HCT116 (cell line): ENCODE measurements at places on chromosomes 11 and 22.

DNA sequence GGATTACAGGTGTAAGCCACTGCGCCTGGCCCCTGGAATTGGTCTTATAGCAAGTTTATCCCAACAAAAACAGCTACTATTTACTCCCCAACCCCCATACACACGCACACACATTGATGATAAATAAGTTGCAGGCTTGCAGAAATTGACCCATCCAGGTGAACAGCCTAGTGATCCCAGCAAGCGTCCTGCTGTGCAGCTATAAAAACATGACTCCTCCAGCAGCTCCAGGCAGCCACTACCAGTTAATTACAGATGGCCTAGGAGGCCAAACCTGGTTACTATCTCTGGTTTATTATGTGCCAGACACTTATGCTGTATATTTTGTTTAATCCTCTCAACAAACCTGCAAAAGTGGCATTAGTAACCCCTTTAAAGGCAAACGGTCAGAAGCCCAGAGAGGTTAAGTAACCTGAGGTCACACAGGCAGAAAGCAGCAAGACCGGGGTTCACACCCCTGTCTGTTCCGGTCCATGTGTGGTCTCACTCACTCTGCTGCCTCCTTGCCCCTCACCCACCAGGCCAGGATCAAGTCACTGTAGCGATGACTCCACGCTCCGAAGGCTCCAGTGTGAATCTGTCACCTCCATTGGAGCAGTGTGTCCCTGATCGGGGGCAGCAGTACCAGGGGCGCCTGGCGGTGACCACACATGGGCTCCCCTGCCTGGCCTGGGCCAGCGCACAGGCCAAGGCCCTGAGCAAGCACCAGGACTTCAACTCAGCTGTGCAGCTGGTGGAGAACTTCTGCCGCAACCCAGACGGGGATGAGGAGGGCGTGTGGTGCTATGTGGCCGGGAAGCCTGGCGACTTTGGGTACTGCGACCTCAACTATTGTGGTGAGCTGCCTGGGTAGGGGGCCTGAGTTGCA lies 6.6 kb downstream of the F2 start:
- no peak for DNase-seq

DNA sequence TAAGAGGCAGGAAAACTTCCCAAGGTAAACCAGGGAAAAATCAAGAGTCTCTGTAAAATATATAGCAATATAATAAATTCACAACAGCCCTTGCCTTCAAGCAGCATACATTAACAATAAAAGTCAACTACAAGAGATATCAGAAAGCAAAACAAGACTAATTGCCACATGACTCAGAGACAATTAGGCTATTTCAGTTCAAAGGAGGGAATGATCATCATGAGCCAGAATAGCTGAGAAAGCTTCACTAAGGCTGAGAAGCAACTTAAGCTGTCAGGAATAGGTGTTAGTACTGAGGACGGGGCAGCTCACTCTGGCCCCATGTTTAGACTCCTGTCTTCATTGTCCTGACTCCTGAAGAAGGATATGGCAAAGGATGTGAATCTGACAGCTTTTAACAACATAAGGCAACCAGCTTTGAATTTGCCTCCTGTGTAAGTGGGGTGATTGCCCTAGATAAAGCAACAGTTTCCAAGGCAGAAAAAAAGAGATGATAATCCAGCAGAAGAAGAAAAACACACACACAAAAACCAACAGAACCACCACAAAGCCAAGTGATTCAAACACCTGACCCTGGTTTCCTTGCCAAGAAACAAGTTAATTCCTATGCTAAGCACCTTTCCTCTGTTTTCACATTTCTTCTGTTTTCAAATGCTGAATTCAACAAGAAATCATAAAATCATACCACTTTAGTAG lies 60.8 kb downstream of the SIK3 start:
- DNase-seq: no peak

DNA sequence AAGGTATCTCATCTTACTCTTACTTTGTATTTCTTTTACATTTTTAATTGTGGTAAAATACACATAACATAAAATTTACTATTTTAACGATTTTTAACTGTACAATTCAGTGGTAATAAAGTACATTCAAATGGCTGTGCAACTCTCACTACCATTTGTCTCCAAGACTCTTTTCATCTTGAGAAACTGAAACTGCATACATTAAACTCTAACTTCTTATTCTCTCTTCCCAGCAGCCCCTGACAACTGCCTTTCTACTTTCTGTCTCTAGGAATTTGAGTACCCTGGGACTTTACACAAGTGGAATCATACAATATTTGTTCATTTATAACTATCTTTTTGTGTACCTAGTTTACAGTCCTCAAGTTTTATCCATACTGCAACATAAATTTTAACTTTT lies 725.8 kb upstream of the KIRREL3 start:
- DNase-seq: no peak

- DNase-seq: no peak
These were observed 44.9 kb upstream of the DRD2 start for GRCh38 chr11:113519989-113520613.

GRCh38 chr11:124085997-124086846 lies 29.0 kb upstream of the VWA5A start:
- no peak for DNase-seq

- DNase-seq: no peak
These were observed 69.7 kb upstream of the SEPTIN5 start for GRCh38 chr22:19644314-19645223.

- DNase-seq: no peak
These were observed 1.2 kb upstream of the TIGD3 start for GRCh38 chr11:65353376-65353775.

GRCh38 chr11:19592842-19593241 lies 119.8 kb upstream of the NAV2 start:
- no peak for DNase-seq

DNA sequence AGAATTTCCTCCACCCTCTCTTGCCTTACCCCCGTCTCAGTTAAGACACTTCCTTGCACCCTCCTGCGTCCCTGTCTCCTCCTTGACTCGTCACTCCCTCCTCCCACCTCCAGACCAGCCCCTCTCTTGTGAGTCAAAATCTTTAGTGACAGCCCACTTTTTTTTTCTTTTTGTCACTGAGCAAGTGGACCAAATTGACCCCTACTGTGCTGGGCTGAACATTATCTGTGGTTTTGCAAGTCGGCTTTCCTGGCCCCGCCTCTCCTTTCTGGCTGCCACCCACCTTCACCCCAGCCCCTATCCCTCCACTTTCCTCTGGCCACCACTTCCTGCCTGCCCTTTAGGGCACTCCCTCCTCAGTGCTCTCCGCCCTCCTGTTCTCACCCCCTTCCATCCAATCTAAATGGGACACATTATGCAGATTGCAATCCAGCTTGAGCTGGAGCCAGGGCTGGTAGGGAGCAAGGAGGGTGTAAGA lies at the start of gene APLNR:
APLNR (minus strand) TSS at position 47 of the 478 bp plus-strand sequence. CDS start 246 bp downstream, outside the sequence.
- no peak for DNase-seq

- peak; percentile 6 for DNase-seq
These were observed 348.9 kb upstream of the NCAM1 start for GRCh38 chr11:112612250-112612849.

DNA sequence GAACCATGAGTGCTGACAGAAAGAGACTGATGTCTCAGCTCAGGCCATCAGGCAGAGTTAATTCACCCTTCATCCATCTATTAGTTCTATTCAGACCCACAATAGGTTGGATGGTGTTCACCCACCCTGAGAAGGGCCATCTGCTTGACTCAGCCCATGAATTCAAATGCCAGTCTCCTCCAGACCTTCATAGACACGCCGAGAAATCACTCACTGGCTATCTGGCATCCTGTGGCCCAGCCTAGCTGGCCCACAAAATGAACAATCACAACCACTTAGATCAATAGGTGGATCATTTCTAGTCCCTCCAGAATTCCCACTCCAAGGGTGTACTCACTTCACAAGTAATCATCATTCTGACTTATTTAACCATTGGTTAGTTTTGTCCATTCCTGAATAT lies 58.2 kb downstream of the MYEOV start:
- no peak for DNase-seq

- DNase-seq: peak; percentile 7
These were observed 50.6 kb upstream of the MPEG1 start for GRCh38 chr11:59263225-59263894.
